ENCODE measurements at places on chromosomes 5 and 9.

DNA sequence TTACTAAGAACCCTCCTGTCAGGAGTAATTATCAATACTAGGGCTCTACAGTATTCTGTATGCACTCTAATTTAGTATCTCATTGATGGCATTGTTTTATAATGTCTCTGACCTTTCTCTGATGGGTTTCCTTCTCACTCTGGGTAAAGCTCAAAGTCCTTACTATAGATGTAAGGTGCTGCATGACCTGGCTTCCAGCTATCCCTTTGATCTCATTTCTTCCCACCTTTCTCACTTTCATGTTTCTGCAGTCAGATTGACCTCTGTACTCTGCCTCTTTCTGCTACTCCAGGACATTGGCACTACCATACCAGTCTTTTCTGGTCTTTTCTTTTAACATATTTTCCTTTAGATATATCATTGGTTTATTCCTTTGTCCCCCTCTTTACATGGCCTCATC, 2332.8 kb upstream of the C9orf72 start:
- no peak for DNase-seq

- no peak for DNase-seq
Measured at GRCh38 chr5:171342362-171343111, 33.5 kb downstream of the TLX3 start.

- no peak for DNase-seq
Measured at GRCh38 chr5:35229076-35230037, 930 bp downstream of the PRLR start.

DNA sequence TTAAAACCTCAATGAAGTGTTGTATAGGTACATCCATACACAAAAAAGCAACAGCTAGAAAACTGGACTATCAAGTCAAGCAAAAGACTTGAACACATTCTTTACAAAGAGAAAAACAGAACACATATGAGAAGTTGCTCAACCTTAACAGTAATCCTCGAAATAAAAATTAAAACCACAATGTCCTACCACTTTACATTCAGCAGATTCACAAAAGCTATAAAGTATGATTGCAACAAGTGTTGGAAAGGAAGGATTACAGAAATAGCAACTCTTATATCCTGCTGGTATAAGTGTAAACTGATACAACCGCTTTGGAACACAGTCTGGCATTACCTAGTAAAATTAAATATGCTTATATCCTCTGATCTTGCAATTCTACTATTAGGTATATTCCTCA, 28.5 kb upstream of the GOLGA1 start:
- no peak for DNase-seq

DNA sequence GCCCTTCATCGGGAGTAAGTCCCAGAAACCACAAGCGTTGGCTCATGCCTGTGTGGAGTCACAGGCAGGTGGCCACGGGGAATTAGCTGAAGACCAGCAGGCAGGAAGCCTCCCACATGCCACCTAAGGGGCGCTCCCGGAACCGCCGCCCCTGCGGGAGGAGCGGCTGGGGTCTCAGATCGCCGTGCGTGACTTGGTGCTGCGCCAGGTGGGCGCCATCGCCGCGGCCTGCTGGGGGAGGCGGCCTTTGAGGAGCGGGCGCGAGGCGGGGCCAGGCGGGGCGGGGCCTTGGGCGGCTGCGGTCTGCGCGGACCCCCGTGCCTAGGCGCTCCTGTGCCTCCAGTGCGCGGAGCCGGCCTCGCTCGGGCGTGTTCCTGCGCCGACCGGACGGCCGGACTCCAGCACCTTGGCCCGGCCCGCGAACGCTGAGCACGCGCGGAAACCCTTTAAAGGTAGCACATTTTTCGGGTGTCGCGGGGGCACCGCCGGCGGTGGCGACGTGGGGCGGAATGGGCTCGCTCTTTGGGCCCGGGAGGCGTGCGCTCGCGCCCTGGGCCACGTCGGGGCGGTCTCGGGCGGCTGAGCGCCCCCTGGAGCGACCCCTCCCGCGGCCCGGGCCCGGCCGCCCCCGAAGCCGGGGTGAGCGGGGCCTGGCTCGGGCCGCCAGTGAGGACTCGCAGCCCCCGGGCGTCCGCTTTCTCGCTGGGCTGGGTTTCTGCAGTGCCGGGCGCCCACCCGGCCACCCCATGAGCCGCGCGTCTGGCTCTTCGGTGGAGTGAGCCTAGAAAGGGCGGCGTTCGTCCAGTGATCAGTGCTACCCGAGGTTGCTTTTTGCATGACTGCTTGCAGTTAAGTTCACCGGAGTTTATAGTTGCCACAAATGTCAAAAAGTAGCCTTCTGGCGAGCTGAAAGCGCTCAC, 24.5 kb downstream of the LECT2 start:
- no peak for DNase-seq

- no peak for DNase-seq
Measured at GRCh38 chr9:1454211-1454610, 404.1 kb downstream of the DMRT2 start.

DNA sequence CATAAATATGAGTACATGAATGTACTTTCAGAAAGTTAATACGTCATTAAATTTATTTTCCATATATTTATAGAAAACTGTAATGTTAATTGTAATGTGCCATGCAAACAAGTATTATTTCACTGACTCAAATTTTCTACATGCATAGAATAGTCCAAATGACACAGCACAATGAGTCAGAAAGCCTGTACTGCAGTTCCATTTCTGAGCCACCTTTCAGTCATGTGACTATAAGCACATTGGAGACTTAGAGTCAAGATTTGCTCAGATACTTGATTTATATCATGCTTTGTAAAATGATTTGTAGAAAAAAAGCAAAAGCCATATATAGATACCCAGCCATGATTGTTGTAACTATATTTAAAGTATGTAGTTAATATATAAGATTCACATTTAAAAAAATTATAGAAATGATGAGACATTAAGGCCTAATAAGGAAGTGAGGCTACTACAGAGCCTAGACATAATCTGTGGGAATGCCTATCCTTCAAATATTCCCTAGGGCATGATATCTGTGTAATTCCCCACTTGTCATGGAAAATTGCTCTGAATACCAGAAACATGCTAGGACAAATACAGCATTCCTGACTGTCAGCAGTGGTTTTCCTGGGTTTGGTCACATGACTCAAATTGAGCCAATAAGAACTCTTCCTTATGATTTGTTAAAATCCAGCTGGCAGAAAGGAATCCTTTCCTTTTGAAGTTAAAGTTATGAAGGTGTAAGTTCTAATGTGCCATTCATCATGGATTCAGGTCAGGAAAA, 50.0 kb downstream of the PTPRD start:
- DNase-seq = no peak
